Stimulated activated naive CD8-positive, alpha-beta T cell treated with anti-CD3 and anti-CD28 coated beads, Interleukin-15, amount 100 ng/mL, for 72 hours (primary cell): ENCODE measurements at places on chromosomes 1 and 21.

GRCh38 chr21:41439248-41439647 lies 13.2 kb downstream of the MX1 start:
- DNase-seq, result no peak

GRCh38 chr1:205072881-205073280 lies 11.4 kb downstream of the TMEM81 start:
- no peak for DNase-seq

GRCh38 chr1:179120736-179121135 lies 38.9 kb downstream of the TOR3A start:
- no peak for DNase-seq

DNA sequence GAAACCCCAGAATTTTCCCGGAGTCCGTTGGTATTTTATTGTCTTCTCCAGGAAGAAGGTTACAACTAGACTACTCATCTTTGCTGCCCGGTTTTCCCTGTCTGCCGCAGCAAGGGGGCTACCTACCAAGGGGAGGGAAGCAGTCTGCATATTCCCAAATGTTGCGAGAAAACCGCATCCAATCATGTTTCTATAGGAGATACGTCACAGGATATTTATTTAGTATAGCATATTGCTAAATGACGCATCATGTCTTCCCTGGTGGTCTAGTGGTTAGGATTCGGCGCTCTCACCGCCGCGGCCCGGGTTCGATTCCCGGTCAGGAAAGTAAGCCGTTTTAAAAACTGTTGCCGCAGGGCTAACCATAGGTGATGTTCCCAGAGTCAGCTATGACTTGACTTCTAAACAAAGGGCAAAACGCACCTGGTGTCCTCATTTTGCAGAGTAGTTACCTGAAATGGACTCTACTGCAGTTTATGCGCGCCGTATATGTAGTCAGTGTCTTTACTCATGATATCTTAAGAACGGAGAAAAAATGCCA lies 15.2 kb upstream of the ZNF692 start:
- DNase-seq, result peak; percentile 83

GRCh38 chr1:204152310-204153044 lies 633 bp upstream of the ETNK2 start:
- no peak for DNase-seq
